Stomach (tissue), 19 donors: ENCODE measurements at places on chromosomes 11 and 22. TPM values are rescaled to one million over a fixed set of nuclear protein-coding genes. Genes with fewer than 3 reads are reported as not detected.

The CRYBB1 gene
- not detected for total RNA-seq

GRCh38 chr11:74354036-74354435, 42.6 kb upstream of the P4HA3 start:
- DNase-seq: no peak

- DNase-seq: no peak
Measured at GRCh38 chr11:30454541-30454940, 131.6 kb downstream of the MPPED2 start.

- DNase-seq: no peak
Measured at GRCh38 chr11:70717936-70718595, 319.7 kb downstream of the CTTN start.

- DNase-seq: no peak
Measured at GRCh38 chr11:37504060-37504611, 906.1 kb upstream of the RAG2 start.

GRCh38 chr11:72100462-72100861, 2.6 kb downstream of the LAMTOR1 start:
- no peak for DNase-seq

- no peak for DNase-seq
Measured at GRCh38 chr11:108524422-108524821, 26.2 kb upstream of the POGLUT3 start.

- DNase-seq: no peak
Measured at GRCh38 chr11:47225552-47226400, 11.0 kb downstream of the DDB2 start.

The OR9G4 gene
- not detected for total RNA-seq

- DNase-seq: no peak
Measured at GRCh38 chr11:115104851-115105453, 399.3 kb downstream of the CADM1 start.

- no peak for DNase-seq
Measured at GRCh38 chr11:18600915-18601569, 1.5 kb downstream of the MISFA start.

DNA sequence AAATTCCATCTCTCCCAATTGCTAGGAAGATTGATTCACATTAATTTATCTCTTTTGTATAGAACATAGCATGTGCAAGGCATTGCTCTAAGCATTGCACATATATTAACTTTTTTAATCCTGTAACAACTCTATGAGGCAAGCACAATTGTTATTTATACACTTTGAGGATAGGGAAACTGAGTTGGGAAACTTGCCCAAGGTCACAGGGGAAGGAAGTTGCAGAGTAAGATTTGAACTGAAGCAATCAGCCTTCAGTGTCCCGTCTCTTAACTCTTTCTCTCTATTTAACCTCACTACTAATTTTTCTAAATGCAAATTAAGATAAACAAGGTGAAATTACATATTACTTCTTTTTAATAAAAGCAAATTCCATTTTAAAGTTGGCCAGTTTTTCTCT, 22.2 kb downstream of the OR56B4 start:
- DNase-seq: no peak

The TSGA10IP gene
- total RNA-seq: not detected

- DNase-seq: peak; percentile 73
Measured at GRCh38 chr11:7671347-7672215, 1.7 kb downstream of the CYB5R2 start.

DNA sequence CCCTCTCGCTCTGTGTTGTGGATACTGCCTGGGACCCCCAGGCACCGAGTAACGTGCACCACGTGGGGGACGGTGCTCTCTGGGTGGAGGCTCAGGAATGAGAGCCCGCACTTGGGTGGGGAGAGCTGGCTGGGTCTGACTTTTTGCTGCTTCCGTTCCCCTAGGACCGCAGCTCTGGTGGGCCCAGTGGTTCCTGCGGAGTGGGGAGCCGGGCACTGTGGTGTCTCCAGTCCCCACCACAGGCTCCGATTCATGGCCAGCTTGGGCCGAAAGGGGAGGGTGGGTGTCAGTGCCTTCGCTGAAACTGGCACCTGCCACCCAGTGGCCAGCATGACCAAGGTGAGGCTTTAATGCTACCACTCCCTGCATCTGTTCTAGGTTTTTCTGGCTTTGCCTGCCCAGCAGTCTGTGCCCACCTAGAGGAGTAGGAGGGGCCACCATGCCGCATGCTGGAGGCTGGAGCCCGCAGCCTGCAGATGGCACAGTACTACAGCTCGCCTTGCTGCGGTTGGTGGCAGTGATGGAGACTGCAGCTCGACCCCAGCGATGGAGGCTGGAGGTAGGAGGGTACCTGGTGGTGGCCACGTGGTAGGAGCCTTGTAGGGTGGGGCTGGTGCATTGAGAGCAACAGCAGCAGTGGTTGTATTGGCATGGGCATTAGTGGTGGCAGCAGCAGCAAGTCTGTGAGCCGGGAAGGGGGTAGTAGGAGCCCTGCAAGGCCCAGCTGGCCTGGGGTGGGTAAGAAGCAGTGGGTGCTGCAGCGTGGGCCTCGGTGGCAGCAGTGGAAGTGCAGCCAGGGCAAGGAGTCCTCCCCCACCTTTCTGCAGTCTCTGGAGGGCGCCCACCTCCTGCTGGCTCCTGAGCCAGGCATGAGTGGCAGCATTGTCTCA, 118.8 kb upstream of the VPREB1 start:
- DNase-seq: no peak

GRCh38 chr11:68890490-68891231, 13.0 kb downstream of the MRPL21 start:
- DNase-seq: peak; percentile 84

DNA sequence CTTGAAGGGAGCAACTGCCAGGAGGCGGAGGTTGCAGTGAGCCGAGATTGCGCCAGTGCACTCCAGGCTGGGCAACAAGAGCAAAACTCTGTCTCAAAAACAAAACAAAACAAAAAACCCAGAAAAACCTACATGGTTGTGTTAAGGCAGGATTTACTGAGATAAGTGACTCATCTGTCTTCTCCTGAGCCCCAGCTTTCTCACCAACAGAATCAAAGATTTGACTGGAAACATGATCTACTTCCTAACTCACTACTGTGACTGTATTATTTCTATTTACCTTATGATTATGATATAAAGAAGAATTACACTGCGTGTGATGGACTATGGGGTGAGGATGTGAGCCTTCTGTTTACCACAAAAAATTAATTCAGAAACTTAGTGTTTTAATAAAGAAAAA, 21.8 kb downstream of the FAM118B start:
- no peak for DNase-seq

The ATXN10 gene
- total RNA-seq: 171 TPM

GRCh38 chr11:14768526-14769188, 123.4 kb downstream of the CYP2R1 start:
- DNase-seq: no peak

GRCh38 chr11:64285885-64286800, 495 bp downstream of the GPR137 start:
- DNase-seq: no peak

The ABTB2 gene
- total RNA-seq: 6.4 TPM

The SHANK3 gene
- 7.6 TPM for total RNA-seq

GRCh38 chr11:107999759-108000455, 8.8 kb upstream of the CUL5 start:
- DNase-seq: peak; percentile 66

DNA sequence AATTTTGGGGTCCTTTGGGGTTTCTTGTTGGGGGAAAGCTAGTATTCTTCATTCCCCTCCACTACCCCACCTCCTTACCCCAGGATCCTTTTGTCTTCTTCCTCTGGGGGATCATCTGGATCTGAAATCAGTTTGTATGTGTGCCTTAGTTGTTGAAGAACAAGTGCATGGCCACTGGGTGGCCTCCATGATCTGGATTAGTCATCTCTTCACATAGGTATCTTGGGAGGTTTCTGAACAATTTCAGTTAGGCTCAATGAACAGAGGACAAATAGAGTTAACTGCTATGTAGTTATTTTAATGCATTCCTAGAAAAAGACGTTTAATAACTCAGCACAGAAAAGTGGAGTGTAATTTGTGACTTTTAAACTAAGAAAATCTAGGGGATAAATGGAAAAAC, 7.1 kb upstream of the VWA5A start:
- DNase-seq: peak; percentile 61

GRCh38 chr11:30774496-30775232, 188.5 kb upstream of the MPPED2 start:
- DNase-seq: no peak

DNA sequence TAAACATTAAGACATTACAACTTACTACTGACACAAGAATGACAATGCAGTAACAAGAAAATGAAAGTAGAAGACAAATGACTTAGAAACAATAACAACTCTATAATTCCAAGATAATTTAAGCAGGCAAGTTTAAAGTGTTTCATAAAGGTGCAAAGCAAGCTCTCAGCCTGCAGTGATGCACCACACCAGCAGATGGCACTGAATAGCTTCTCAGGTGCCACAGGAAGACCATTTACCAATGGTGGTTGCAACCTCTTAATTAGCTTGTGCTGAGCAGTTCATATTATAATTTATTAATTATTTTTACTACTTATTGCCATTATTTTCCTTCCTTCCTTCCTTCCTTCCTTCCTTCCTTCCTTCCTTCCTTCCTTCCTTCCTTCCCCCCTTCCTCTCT, 60.6 kb downstream of the NXPE2 start:
- peak; percentile 63 for DNase-seq

The MAJIN gene
- total RNA-seq: not detected

The OR52A1 gene
- not detected for total RNA-seq

DNA sequence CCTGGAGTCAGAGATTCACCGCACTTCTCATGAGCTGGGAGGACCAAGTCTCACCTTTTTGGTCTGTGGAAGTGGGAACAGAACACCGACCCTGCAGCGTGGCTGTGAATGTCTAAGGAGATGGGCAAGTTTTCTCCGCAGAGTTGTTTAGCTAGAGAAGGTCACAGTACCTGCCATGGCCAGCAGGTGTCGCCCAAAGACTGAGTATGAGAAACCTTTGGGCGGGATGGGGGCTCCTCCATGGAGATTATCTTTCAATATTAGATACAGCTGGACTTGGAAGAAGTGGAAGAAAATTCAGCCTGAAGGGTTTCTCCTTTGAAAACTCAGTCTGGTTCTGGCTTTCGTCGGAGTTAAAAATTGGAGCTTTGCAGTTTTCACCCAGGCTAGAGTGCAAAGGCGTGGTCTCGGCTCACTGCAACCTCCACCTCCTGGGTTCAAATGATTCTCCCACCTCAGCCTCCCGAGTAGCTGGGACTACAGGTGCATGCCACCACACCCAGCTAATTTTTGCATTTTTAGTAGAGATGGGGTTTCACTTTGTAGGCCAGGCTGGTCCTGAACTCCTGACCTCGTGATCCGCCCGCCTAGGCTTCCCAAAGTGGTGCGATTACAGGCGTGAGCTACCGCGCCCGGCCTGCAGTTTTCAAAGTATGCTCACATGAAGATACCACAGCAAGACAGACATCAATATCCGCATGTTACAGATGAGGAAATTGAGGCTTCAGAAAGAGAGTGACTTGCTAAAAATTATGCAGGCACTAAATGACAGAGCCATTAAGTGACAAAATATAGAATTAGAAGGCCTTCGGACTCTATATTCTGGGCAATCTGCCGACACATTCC, 10.7 kb upstream of the DSCAML1 start:
- DNase-seq: peak; percentile 85

DNA sequence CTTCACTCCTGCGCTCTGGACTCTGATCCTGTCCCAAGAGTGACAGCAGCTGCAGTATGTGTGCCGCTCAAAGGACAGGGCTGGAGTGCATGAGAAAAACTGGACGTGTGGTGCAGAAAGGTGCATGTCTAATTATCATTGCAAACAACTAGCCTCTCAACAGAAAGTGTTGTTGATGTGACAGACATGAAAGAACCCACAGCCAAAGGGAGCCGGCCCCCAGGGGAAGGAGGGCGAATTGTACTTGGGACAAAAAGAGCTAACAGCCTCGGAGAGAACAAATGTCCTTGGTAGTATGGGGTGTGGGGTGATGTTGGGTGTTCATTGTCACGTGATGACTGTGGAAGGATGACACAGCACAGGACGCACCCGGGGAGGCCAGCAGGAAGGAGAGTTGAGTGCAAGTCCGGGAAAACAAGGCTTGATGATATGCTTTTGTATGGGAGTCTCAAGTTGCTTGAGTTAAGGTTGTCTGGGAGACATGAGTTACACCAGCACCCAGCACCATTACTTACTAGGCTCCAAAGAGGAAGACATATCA, 325.5 kb downstream of the NTM start:
- DNase-seq: no peak

DNA sequence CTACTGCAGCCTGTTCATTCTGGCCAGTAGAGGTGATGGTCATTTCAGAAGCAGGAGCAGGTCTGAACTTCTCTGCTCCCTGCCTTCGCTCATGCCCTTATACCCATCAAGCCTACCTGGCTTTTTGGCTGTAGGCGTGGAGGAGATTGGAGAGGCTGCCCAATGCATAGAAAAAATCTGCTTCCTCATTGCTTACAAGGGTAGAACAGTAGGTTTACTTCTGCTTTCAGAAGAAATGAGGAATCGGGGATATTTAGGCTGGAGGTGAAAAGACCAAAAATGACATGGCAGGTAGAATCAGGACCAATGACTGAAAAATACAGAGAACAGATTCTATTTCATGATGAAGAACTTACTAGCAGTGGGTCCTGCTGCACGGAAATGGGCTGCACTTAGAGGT, 72.9 kb upstream of the YWHAH start:
- no peak for DNase-seq

The PATZ1 gene
- total RNA-seq: 4.9 TPM

DNA sequence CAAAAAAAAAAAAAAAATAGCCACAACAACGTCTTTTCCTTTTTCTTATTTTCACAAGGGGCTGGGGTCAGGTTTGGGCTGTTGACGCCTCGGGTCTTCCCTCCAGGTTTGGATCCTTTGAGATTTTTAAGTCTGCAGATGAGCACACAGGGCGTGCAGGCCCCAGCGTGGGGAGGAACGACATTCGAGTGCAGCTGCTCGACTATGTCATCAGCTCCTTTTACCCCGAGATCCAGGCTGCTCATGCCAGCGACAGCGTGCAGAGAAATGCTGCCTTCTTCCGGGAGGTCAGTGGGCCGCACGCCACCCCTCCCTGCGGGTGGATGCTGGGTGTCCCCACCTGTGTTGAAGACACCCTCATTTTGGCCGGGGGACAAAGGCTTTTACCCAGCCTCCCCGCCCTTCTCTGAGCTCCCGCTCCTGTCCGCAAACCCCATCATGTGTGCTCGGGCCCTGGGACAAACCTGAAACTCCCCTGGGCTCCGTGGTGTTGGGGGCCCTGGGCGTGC, 7.7 kb downstream of the SELENOO start:
- DNase-seq: no peak
